Mesenteric fat pad (tissue), 1 donor: ENCODE measurements at places on chromosomes 13 and 19. TPM values are rescaled to one million over a fixed set of nuclear protein-coding genes. Genes with fewer than 3 reads are reported as not detected.

- no peak for DNase-seq
Observed at GRCh38 chr19:52896431-52897137, 851 bp downstream of the ZNF320 start.

DNA sequence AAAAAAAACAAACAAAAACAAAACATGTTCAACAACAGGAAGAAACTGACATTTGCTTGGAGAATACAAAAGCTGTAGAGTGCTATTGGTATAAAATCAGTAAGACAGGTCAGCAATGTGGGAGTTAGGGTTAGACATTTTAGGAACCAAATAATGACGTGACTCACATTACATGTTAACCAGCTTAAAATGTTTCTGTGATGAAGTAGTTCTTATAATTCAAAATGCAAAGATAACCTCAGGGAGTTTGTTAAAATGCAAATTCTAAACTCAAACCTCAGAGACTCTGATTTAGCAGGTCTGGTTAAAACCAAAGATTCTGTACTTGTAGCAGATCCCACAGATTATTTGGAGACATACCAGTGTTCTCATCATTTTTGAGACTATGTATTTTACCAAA is 549.4 kb upstream of the SLITRK1 start:
- DNase-seq = no peak

DNA sequence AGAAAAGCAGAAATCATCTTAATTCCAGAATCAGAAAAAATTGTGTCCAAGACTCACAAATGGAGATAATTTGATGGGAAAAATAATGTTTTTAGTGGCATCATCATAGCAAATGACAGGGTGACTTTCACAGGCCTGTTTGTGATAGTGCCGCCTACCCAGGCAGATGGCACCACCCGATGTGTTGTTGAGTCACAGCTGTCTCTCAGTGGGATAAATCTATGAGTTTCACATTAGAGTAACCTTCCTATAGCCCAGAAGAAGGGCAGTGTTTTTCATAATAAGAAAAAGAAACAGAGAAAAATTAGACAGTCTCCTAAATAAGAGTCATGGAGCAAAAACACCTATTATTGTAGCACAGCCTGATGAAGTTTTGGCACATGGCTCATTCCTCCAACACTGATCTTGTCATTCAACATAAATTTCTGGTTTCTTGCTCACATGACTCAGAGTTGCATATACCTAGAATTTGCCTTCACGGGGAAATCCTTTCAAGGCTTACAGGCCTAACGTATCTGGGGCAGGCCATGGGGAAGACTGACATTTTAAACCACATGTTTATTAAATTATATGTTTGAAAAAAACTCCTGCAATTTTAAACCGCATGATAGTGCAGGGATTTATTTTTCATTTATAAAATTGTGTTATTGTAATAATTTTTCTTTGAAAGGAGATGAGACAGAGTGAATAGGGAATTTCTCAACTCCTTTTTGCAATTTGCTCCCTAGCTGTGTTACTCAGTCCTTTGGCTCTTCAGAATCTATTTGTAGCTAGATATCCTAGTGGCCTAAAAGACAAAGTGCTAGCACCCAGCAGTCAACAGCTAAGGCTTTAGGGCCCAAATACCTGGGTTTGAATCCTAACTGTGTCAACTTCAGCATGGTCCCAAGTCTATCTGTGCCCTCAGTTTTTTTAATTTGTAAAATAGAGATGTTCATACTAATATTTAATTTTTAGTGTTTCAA is 393.7 kb downstream of the NDFIP2 start:
- DNase-seq = no peak

DNA sequence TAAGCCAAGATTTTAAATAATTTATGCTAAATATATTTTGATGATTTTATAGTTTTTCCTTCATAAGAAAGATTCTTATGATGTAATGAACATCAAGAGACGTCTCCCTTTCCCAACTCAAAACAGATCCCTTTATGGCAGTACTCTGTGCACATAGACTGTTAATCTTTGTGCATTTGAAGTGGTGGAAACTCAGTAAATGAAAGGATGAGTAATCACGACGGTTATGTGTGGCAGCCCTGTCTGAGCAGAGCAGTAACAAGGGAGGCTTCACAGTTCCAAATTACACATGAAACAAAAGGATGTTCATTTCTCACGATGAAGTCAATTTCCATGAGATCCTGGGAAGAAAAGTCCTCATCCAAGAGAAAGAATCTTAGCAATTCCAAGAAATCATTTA is 498.1 kb downstream of the KLF5 start:
- no peak for DNase-seq

DNA sequence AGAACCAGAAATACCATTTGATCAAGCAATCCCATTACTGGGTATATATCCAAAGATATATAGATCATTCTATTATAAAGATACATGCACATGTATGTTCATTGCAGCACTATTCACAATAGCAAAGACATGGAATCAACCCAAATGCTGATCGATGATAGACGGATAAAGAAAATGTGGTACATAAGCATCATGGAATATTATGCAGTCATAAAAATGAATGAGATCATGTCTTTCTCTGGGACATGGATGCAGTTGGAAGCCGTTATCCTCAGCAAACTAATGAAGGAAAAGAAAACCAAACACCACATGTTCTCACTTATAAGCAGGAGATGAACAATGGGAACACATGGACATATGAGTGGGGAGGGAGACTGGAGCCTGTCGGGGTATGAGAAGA is 1540.9 kb upstream of the MIR17HG start:
- DNase-seq = no peak

GRCh38 chr13:84655677-84656076 is 773.4 kb upstream of the SLITRK1 start:
- no peak for DNase-seq

TTC9B gene
- total RNA-seq = not detected

GRCh38 chr19:44948763-44949374 is 3.0 kb downstream of the APOC2 start:
- DNase-seq = no peak

RAB20 gene
- total RNA-seq = 61.6 TPM

DNA sequence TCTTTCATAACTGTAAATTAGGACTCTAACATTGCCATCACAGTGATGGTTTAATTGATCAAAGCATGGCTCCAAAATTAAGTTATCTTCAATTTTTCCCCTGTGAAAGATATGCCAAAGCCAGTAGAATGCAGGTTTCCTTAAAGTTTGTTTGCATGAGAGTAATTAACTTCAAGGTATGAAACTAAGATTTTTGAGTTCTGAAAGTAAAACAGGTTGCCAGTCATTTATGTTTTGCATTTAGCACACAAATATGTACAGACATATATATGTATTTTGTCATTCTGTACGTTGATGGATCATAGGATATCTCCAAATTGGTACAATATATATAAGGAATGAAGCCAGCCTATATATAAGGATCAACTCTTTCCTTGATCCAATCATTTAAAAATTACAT is 23.6 kb upstream of the NDFIP2 start:
- no peak for DNase-seq

KIR2DL3 gene
- not detected for total RNA-seq

DNA sequence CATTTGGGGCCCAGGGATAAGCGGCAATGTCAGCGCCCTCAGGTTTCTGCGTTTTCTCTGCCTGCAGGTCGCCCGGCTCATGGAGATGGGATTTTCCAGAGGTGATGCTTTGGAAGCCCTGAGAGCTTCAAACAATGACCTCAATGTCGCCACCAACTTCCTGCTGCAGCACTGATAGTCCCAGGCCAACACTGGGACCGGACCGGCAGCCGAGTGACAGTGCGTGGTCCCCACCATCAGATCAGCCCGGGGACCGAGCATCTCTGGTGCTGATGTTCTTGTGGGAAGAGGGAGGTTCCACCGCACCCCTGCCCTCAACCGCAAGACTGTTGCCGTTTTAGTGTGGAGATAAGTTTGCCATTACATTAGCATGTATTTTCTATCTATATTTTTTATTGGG is 78.0 kb upstream of the GPR183 start:
- peak; percentile 49 for DNase-seq

- DNase-seq = no peak
Observed at GRCh38 chr13:92952161-92952560, 274.4 kb upstream of the GPC6 start.
